Urinary bladder (tissue), 4 donors: ENCODE measurements at places on chromosomes 6 and 20. TPM values are rescaled to one million over a fixed set of nuclear protein-coding genes. Genes with fewer than 3 reads are reported as not detected.

- DNase-seq = no peak
These were observed 28.3 kb downstream of the LINC00237 start for GRCh38 chr20:21077809-21078345.

DNA sequence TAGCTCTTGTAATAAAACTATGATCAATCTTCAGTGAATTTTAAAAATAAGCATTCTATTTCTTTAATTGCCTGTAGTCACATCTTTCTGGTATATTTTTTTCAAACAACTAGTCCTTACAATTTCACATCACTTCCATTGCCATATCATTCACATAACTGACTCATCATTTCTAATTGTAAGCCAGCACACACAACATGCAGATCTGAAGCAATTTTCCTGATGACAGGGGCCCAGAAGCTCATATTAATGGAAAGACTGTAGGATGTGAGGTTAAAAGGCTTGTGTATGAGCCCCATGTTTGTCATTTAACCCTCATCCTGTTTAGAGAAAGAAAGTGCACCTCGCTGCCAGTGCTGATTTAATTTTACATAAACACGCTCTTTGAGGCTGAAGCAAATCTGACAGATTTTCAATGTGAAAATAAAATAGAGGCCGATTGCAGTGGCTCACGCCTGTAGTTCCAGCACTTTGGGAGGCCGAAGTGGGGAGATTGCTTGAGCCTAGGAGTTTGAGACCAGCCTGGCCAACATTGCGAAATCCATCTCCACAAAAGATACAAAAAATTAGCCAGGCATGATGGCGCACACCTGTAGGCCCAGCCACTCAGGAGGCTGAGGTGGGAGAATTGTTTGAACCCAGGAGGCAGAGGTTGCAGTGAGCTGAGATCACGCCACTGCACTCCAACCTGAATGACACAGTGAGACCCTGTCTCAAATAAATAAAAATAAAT is 40.1 kb upstream of the LTV1 start:
- DNase-seq = no peak

Gene BMP7
- polyA plus RNA-seq = 8.5 TPM

DNA sequence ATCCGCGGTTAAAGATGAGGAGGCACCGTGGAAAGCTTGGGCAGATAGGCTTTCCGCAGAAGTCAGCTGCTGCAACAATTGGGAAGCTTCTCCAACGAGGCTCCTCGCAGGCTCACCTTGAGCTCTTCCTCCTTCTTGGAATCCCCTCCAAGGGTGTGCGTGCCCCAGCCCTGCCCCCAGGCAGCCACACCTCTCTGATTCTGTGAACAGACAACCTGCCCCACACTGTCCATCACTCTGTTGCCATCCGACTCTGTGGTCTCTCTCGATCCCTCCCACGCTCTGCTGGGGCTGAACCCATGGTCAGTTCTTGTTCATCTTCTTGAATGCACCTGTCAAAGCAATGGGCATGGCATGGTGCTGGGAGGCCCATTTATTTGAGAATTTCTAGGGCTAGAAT is 31.5 kb downstream of the PACSIN1 start:
- DNase-seq = no peak

DNA sequence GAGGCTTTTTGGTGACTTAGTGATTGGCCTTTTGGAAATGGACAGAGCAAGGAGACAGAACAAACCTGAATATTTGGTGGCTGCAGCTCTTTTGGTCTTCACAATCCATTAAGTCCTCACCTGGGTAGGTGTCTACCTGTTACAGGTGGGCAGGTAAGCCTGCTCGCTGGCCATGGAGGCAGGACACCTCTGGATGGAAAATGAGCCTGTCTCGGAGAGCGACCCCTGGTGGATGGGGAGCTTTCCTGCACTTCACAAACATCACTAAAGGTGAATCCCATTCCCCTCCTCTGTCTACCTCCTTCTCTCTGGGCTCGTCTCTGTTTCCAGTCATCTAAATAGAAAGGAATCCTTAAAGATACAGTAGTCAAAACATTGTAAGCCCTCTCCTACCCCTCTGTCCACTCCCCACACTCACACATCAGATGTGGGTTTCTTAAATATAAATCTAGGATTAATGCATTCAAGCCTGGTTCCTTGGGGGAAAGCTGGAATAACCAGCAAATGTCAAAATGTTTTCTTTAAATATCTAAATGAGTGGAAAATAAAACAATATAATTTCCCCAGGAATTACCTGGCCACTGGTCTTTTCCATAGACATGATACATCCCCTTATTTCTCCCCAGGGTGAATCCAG is 304.9 kb downstream of the CDH26 start:
- no peak for DNase-seq

GRCh38 chr6:157772820-157773219 is 50.2 kb upstream of the SNX9 start:
- no peak for DNase-seq

Gene DPPA5
- polyA plus RNA-seq = not detected

GRCh38 chr6:105178110-105178509 is 1.7 kb downstream of the POPDC3 start:
- DNase-seq = no peak

Gene PSORS1C1
- 6.8 TPM for polyA plus RNA-seq

- DNase-seq = no peak
These were observed 84.3 kb downstream of the ZHX3 start for GRCh38 chr20:41232973-41233926.

- no peak for DNase-seq
These were observed 59.4 kb downstream of the ADGRF5 start for GRCh38 chr6:46862381-46862780.

Gene IPCEF1
- 1.1 TPM for polyA plus RNA-seq

- no peak for DNase-seq
These were observed 176.7 kb downstream of the LAMA2 start for GRCh38 chr6:129059650-129060049.

DNA sequence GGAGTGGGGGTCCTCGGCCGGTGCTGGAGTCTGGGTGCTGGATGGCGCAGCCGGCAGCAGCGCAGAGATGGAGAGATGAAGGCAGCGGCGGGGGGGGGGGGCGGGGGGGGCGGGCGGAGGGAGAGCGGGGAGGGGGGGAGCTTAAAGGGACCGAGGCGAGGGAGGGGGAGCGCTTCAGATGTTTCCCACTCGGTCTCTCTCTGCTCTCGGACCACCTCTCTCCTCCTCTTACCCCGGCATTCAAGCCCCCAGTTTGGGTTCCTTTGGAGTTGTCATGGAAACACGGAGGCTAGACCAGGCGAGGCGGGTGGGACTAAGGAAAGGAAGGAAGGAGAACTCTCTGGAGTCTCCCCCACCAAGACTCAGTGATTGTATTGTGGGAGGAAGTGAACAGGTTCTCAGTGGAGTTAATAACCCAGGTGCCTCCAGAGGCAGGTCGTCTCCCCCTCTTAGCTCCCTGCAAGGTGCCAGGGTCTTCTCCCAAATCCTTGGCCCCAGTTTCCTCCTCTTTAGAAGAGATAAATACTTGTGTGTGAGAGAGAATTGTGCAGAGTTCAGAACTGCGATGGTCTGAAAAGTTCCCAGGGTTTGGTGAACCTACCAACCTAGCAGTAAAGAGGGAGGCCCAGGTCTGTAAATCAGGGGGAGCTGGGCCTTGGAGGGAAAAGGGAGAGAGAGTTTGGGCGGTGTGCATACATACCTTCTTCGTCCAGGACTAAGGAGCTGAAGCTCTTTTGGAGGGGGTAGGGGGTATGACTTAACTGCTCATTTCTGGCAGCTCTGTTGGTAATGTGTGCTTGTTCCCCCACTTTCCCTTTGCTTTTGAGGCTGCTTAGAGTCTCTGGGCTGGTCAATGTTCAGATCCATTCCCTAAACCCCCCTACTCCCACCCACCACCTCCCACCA is at the start of gene PRRT1:
Gene PRRT1, minus strand, starts transcription at position 77 of the 906 bp plus-strand sequence. CDS start 112 bp downstream, outside the sequence.
- DNase-seq = no peak

GRCh38 chr20:57022306-57022705 is 244.1 kb downstream of the BMP7 start:
- DNase-seq = no peak
